ENCODE measurements at places on chromosomes 7 and 10.

DNA sequence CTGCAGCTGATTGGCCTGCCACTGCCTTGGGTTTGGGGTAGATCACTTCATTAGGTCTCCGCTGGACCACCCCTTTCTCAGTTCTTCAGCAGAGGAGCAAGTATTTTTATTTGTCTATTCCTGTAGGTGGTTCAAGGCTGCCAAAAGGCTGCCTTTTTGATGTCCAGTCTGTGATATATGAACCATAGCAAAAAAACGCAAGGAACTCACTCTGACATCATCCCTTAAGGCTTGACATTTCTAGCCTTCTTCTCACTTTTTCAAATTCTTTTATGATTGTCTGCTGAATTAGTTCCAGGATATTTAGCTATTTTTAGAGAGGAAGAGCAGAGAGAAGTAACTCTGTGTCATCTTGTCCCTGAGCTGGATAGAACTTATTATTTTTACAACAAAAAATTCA, 269.2 kb downstream of the BAMBI start:
- no peak for DNase-seq

DNA sequence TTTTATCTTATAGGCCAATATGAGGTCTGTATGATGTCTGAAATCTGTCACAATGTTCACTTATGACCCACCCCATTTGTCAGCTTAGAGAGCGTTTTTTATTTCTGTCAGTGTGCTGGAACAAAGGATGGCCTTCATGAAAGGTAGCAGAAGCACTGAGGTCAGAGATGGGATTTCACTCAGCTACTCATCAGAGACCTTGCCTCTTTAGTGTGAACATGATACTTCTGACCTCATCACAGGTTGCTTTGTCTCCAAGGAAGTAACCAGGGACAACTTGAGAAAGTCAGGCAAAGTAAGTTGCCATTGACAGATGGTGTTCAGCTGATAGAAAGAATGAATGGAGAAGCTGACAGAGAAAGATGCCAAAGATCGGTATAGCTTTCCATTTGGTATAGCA, 16.3 kb downstream of the YAE1 start:
- no peak for DNase-seq

DNA sequence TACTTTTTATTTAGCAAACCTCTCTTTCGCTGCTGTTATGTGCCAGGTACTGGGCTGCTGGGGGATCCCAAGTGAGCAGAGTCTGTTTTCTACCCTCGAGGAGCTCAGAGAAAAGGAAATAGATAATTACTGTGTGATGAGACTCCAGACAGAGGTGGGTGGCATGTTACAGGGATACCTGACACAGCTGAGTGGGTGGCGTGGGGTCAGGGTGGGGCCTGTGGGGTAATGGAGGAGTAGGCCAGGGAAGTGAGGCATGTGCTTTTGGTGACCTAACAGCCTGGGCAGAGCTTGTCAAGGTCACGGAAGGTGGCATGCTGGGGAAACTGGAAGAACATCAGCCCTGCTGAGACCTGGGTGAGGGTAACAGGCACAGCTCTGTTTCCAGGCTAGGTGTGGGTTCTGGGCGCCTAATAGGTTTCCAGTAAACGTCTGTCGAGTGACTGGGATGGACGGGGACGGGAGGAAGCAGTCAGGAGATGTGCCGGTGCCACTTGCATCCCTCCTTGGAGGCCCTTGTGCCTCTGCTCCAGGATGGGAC, 36.5 kb upstream of the MMD2 start:
- no peak for DNase-seq

DNA sequence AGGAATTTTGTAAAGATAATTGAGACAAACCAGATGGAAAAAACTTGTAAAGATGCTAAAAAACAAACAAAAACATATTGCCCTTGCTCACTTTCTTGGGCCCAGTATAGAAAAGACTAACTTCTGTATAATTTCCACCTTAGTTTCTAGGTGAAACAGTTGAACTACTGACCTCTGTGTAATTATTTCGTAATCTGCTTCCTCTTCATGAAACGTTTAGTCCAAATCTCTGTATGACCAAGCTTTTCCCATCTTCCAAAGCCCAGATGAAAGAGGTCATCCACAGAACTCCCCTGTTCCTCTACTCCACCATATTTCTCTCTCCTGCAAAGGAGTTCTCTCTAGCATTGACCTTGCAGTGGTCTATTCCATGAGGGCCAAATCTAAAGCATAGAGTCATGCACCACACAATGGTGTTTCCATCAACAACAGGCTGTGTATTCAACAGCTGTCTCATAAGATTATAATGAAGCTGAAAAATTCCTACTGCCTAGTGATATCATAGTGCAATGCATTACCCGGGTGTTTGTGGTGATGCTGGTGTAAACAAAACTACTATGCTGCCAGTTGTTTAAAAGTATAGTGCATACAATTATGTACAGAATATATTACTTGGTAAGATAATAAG, 647.6 kb downstream of the TNS3 start:
- DNase-seq = no peak

GRCh38 chr10:121788115-121788514, 139.7 kb downstream of the ATE1 start:
- DNase-seq = no peak

- DNase-seq = no peak
Measured at GRCh38 chr10:132826524-132827422, 40.8 kb upstream of the NKX6-2 start.

DNA sequence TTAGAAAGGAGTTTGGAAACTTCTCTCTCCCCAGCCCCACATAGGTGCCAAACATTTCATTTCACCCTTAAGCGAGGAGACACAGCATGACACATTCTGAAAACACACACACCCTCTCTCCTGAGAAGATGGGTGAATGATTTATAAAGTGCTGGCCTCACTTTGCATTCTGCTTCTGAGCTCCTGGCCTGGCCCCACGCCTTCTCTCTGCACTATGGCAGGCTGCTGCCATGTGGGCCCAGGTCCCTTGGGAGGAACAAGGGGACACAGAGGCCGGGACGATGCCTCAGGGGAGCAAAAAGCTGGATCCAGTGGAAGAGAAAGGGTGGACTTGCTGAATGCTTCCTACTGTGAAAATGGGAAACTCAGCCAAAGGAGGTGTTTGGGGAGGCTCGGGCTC, 56.0 kb downstream of the CPXM2 start:
- DNase-seq = peak; percentile 15

DNA sequence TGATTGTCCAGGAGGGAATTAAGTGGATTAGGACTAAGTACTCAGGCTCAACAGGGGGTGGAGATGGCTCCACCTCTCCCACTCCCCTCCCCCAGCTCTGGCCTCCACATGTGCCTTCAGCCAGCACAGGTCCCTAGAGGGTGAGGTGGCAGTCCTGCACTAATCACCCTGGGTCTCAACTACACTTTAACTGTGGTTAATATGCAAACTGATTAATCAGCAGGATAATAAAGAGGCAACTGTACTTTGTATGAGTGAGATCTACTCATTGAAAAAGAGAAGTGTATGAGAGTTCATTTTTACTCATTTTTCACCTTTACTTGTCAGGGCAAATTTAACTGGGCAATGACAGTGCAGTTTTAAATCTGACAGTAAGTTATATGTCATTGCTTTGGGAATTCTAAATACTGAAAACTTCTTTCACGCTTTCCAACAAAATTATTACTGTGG, 223.8 kb upstream of the CCDC6 start:
- DNase-seq = no peak

- DNase-seq = no peak
Measured at GRCh38 chr7:112115880-112116279, 90.3 kb downstream of the DOCK4 start.

DNA sequence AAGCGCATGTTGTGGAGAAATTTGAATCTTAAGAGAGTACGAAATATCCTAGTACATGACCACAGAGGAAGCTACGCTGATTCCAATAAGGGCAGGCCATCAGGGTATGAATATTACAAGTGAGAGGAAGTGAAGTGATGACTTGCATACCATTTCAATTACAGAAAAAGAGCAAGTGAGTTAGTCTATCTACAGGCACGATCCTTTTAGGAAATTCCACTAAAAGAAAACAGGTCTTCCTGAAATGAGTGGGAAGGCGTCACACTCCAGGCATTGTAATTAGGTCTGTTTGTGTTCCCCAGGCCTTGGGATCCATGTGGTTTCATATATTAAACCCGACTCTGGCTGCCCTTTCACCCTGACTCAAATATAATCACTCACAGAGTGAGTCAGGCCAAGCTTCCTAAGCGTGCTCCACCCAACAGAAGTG, 152.5 kb downstream of the SEMA3A start:
- no peak for DNase-seq

- no peak for DNase-seq
Measured at GRCh38 chr7:55212176-55212575, 153.0 kb upstream of the LANCL2 start.

DNA sequence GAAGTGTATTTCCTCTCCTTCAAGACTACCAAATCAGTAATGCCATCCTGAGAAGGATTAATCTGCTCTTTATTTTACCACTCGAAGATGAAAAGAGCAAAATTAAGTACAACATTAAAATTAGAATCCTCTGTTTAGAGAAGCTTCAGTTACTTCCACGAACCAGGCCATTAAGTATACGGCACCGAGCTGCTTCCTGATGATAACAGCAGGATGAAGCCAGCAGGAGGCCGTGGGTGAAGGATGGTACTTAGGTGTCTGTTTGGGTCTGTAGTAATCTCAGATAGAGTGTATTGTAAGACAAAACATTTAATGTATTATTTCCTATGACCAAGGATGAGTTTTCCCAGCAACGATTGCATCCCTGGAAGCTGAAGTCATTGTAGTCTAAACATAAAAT, 362.8 kb downstream of the SFMBT2 start:
- no peak for DNase-seq

- peak; percentile 39 for DNase-seq
Measured at GRCh38 chr10:99529591-99530107, 3.1 kb upstream of the NKX2-3 start.

DNA sequence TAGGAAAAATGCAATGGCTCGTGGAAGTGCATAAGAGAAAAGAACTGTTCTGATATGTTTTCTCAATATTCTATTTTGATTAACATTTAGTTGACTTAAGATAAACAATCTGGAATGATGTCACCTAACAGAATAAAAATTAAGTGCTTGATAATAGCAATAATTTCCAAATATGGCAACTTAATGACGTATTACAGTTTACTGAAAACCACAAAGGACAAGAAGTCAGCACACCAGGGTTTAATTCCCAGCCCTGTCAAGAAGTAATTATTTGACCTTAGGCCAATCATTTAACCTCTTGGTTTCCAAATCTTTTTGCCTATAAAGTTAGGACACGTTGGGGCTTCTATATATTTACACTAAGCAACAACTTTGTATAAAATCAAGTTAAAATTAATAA, 95.7 kb downstream of the CABCOCO1 start:
- no peak for DNase-seq

GRCh38 chr10:68752711-68753350, 31.8 kb downstream of the CCAR1 start:
- DNase-seq = no peak

GRCh38 chr7:5139998-5140397, 50.0 kb upstream of the WIPI2 start:
- DNase-seq = no peak

DNA sequence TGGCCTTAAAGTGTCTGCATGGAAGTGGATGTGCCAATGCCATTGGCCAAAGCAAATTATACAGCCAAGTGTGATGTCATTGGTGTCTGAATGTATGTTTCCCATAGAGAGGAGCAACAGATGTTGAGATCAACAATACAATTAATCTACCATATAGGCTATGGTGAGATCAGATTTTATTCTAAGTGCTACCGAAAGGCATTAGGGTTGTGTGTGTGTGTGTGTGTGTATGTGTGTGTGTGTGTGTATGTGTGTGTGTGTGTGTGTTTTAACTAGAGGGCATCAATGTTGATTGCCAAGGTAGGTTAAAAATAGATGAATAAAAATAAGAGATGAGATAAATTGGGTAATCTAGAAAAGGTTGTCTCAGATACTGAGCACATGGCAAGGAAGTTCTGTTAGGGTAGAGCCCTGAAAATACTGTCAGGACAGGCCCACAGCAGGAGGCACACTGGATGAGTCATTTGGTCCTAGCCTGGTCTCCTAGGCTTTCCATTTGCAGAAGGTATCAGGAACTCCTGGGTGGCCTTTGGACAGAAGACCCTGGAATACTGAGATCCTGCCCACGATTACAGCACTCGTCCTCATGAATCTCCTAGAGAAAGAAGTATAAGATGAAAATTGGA, 446.0 kb upstream of the PODXL start:
- no peak for DNase-seq

DNA sequence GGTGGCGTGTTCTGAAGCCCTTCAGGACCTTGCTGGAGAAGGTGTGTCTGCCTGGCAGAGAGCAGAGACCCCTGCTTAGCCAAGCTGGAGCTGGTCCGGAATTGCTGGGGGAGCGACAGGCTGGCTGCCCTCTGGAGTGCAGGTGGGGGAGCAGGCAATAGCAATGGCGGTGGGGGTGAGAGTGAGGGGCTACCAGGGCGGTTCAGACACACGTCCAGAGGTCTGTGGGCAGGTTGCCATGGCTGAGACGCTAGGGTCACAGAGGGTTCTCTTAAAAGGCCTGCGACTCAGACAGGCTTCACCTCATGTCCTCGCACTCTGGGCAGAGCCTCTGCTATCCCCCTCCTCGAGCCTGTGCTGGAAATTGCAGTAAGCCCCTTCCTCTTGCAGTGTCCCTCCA, 329.0 kb upstream of the C7orf33 start:
- DNase-seq = no peak

GRCh38 chr10:44725404-44725803, 185.7 kb upstream of the TMEM72 start:
- no peak for DNase-seq

GRCh38 chr7:26180792-26181198, 19.8 kb downstream of the HNRNPA2B1 start:
- DNase-seq = no peak

- no peak for DNase-seq
Measured at GRCh38 chr7:88185650-88186049, 34.2 kb downstream of the SRI start.

GRCh38 chr10:33211106-33211878, 123.2 kb downstream of the NRP1 start:
- no peak for DNase-seq

DNA sequence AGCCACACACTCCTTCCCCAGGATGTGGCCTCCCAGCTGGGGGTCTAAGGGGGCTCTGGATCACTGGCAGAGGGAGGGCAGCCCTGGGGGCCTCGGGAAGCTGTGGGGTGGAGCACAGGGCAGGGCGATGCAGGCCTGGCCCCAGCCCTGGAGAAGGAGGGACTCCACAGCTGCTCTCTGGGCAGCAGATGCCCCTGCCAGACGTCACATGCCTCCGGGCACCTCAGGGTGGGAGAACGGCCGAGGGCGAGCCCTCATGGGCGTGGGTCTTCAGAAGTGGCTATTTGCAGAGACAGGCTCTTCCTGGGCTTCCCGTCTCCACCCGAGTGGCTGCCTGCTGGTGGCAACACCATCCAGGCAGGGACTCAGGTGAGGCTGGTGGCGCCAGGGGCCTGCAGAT, 16.0 kb upstream of the ADGRA1 start:
- no peak for DNase-seq
